NCI-H2029 treated with DMSO at 0.1 percent for 48 hours (cell line): ENCODE measurements at places on chromosomes 2 and 18.

DNA sequence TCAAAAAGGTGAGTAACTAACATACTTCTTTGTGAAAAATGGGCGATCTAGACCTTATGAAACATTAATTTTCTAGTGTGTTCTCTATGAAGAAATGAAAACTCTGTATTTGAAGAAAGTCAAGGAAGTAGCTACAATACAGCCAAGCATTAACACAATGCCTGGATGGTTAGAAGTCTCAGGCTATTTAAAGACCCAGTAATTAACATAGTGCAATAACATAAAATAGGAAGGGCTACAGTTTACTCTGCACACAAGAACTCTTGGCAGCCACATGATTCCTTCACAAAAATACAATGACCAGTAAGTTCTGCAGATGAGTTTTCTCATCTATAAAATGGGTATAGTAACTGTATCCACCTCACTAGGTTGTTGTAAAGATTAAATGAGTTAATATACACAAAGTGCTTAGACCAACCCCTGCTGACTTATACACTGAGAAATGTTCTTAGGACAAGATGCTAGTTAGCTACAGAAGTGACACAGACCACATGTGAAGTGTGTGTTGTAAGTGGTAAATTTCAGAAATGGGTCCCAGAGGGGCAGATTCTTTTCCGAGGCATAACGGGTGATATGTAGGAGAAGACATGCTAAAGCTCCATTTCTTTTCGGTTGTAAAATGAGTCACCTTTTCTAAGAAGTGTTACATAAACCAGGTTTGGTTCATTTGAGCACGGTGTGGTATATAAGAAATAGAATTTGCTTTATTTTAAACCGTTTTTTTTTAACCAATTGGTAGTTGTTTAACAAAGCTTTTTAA, 61.8 kb downstream of the CXCR4 start:
- no peak for DNase-seq

GRCh38 chr2:109065391-109065734, 63.6 kb upstream of the SH3RF3 start:
- DNase-seq: no peak

DNA sequence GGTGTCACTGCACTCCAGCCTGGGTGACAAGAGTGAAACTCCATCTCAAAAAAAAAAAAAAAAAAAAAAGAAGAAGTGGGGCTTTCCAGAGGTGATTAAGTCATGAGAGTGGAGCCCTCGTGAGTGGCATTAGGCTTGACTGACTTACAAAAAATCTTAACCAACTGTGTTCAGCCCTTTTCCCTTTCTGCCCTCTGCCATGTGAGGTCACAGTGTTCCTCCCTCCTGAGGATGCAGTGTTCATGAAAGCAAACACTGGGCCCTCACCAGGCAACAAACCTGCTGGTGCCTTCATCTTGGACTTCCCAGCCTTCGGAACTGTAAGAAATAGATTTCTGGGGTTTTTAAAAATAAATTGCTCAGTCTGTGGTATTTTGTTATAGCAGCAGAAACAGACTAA, 37.0 kb upstream of the METTL21A start:
- no peak for DNase-seq

GRCh38 chr2:1694371-1695271, 49.7 kb downstream of the PXDN start:
- DNase-seq: no peak

- no peak for DNase-seq
These were observed 72.3 kb downstream of the RTP5 start for GRCh38 chr2:241941691-241942301.

GRCh38 chr2:85246348-85246747, 81.4 kb downstream of the TGOLN2 start:
- DNase-seq: no peak

GRCh38 chr2:14513903-14514302, 118.6 kb upstream of the LRATD1 start:
- no peak for DNase-seq

- no peak for DNase-seq
These were observed 1.4 kb downstream of the GPR35 start for GRCh38 chr2:240626531-240627300.
